T-helper 2 cell (primary cell): ENCODE measurements at places on chromosomes 7 and 10.

DNA sequence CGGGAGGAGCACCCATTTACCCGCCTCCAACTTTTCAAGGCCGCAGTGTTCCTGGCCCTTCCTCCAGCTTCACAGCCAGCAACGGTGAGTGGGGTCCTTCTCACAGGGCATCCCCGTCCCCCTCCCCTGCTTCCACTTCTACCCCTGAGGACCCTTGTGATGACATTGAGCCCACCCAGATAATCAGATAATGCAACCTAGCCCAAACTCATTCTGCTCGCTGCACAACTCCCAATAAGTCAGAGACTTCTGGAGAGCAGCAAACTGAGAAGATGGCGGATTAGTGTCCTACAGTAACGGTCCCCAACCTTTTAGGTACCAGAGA, 74.5 kb downstream of the OAT start:
- no peak for DNase-seq

DNA sequence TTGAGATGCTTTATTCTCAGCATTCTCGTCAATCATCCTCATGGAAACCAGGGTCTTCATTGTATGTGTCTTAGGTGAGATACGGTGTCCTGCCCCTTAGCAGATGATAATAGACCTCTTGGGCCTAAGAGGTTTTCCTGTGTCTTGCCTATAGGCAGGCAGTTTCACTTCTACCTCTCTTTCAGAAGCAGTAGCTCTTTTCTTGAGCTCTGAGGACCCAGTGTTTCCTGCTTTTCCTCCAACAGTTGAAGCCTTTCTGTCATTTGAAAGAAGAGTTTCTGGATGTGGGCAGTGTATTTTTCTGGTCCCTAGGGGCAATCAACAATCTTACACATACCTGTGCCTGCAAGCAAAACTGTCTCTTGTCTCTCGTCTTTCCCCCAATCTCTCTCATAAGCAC, 1550.3 kb upstream of the LRRTM3 start:
- no peak for DNase-seq

DNA sequence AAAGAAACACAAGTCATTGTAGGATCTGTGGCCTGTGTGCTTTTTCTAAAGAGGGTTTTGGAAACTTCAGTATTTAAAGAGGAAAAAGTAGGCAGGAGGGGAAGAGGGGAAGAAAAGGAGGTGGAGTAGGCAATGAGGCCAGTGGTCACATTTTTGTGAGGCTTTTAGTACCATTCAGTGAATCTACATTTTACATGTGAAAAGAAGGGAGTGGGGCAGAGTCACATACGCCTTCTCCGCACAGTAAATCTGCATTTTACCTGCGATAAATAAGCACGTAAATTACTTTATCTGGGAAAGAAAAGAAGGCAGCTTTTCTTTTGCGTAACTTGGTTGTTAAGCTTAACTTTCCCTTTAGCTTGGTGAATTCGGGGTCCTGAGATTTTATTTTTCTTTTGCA, 13.2 kb downstream of the CHST12 start:
- no peak for DNase-seq

DNA sequence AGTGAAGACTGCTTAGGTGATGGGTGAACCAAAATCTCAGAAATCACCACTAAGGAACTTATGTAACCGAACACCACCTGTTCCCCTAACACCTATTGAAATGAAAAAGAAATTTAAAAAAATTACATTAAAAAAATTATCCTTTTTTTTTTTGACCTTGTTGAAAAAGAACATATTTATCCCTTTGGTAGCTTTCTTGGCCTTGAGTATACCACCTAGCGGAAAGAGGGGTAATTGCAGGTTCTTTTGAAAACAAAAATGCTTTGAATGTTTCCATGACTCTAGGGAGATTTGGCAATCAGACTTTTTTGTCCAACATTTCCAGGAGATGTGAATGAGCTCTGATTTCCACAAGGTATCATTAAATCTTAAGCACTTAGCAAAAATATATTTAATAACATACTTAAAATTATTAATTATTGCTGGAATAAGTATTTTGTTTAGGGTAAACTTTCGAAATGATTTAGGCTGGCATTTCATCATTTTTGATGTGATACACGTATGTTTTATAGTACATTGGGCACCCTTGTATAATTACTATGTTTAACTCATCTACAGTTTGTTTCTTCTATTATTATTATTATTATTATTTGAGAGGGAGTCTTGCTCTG, 47.0 kb upstream of the ELMO1 start:
- peak; percentile 6 for DNase-seq

- DNase-seq: no peak
Observed at GRCh38 chr7:131236318-131236672, 91.4 kb upstream of the MKLN1 start.
